Stimulated activated CD4-positive, alpha-beta T cell treated with anti-CD3 and anti-CD28 coated beads, Interleukin-1b, Interleukin-23, amount 100 ng/mL, for 48 hours (primary cell): ENCODE measurements at places on chromosomes 16 and 17.

- DNase-seq = no peak
These were observed 173.8 kb upstream of the CCL2 start for GRCh38 chr17:34081269-34081668.

- DNase-seq = no peak
These were observed 83.0 kb downstream of the ANKRD11 start for GRCh38 chr16:89407282-89407924.

DNA sequence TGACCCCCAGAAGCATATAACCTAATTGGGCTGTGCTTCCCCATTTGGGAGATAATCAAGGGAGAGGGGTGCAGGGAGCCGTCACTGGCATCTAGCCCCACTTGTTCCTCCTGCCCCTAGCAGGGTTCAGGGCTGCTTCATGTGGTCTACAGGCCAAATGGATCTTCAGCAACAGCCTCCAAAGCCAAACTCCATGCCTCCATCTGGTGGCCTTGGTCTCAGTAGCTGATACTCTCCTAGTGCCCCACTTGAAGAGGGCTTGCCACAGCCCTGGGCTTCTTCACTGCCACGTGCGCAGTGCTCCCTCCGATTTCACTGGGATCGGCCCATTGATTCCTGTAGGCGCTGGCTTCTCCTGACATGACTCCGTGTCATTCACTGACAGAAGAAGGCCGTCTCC lies 24.6 kb downstream of the LYRM9 start:
- no peak for DNase-seq

- peak; percentile 38 for DNase-seq
These were observed 53.0 kb downstream of the N4BP1 start for GRCh38 chr16:48556913-48557351.

GRCh38 chr17:50354776-50355175 lies 8.8 kb downstream of the XYLT2 start:
- no peak for DNase-seq

GRCh38 chr17:62882878-62883277 lies 74.8 kb upstream of the MARCHF10 start:
- DNase-seq = no peak

DNA sequence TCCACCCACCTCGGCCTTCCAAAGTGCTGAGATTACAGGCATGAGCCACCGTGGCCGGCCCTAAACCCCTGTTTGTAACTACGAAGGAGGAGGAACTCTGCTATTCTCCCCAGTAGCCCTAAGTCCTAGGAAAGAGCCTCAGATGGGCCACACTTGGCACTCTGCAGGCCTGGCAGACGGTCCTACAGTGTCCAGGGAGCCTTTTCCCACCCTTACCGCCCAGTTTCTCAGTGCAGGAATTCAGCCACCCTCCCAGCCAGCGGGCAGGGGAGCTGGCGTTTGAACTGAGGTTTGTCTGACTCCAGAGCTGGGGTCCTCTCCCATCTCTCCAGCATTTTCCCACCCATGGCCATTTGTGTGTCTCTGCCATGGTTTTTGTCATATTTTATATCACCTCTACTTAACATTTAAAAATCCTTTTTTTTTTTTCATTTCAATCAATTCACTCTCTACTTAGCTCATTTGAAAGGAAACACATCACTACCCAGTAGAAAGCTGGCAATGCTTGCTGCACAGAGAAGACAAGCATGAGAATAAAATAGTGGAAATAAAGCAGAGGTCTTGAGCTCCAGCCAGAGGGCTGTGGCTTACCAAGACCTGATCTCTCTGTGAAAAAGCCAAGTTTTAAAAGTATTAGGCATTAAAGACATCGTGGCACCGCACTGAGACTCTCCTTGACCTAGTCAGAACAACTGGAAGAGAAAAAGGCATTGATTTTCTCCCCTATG lies 34.9 kb downstream of the BCO1 start:
- no peak for DNase-seq

DNA sequence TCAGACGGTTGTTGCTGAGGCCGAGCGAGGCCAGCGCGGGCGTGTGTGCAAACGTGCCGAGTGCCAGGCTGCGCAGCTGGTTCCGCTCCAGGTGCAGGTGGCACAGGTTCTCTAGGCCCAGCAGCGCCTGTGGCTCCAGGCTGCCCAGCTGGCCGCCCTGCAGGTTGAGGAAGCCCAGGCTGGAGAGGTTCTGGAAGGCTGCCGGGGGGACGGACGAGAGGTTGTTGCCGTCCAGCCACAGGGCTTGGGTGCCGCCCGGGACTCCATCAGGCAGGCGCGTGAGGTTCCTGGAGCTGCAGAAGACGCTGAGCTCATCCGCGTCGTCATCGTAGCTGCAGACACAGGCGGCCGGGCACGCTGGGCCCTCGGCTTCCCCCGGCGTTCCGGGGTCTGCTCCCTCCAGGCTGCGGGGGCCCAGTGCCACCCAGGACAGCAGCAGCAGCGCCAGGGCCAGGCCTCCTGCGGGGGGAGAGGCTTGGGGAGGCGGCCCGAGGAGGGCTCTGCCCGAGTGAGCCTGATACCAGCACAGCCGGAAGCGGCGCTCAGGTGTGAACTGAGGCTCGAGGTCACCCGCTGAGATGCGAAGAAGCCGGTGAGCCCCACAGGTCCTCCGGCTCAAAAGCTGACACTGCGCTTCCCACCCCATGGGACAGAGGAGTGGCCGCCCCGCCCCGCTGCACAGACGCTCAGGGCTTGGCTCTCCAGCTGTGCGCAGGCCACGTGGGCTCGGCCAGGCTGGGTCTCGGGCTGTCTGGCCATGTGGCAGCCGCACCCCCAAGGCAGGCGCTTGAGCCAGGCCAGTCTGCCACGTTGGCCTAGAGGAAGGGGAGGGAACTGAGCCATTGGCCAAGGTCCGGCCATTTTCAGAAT lies 1.3 kb downstream of the IGFALS start:
- DNase-seq = no peak
